ENCODE measurements at places on chromosomes 13 and 19. TPM values are rescaled to one million over a fixed set of nuclear protein-coding genes. Genes with fewer than 3 reads are reported as not detected.

The SYNGR4 gene
- total RNA-seq, result not detected

The LYL1 gene
- total RNA-seq, result 11.8 TPM

The LILRB2 gene
- total RNA-seq, result 2.4 TPM

The TMEM143 gene
- 2.8 TPM for total RNA-seq

The SLC17A7 gene
- 1.1 TPM for total RNA-seq

The ZNF90 gene
- total RNA-seq, result 2.0 TPM

GRCh38 chr19:52992109-52993004 is 21.4 kb upstream of the ERVV-1 start:
- peak; percentile 16 for ATAC-seq

DNA sequence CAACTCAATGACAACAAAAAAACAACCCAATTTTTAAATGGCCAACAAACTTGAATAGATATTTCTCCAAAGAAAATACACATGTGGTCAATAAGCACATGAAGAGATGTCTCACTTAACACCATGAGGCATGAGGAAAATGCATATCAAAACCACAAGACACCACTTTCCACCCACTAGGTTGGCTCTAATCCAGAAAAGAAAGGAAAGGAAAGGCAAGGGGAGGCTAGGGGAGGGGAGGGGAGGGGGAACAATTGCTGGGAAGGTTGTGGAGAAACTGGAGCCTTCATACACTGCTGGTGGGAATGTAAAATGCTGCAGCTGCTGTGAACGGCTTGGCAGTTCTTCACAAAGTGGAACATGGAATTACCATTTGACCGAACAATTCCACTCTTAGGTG is 854.3 kb downstream of the UQCRFS1 start:
- no peak for ATAC-seq

DNA sequence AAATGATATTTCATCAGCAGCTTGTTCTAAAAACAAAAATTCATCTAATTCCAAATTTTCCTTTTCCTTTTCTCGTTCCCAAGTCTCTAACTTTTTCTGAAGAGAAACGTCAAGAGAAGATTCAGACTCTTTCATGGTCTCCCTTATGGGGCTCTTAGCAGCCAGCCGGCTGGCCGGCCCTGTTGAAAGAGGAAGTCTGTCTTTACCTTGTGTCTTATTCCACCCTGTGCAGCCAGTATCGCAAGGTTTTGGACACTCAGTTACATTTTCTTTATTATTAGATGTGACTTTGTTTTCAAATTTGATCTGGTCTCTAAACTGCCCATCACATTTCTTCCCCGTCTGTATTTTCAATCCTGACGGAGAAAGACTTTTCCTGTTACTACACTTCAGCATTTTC is 142.3 kb downstream of the RNF17 start:
- no peak for ATAC-seq

DNA sequence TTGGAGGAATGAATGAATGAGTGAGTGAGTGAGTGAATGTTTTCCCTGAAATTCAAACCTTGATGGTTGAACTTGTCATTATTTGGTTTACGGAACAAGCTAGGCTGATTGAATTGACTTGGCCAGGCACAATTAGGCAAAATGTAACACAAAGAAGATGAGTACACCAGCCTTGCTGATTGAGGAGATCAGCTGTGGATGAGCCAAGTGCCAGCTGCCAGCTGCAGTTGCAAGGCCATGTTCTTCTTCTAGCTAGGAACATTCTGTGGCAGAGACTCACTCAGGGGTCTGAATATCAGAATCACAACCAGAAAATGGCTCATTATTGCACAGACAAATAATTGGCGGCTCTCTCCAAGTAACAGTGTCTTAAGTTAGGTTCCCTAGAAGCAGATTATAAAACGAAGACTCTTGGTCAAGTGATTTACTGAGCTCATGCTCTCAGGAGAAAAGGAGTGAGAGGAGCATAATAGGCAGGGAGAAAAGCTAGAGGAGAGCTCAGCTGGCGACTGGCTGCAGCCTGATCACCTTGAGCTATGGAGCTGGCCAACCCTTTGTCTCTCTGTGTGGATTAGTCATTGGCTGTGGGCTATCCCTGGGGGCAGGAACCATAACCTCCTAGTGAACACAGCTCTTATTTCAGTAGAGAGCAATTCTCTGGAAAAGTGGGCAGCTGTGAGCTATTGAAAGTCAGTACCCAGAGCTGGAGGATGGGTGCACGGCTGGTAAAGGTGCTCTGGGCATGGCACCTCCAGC is 225.3 kb upstream of the SERP2 start:
- no peak for ATAC-seq

All from gastroesophageal sphincter (tissue), 4 donors.